ENCODE measurements at places on chromosomes 3 and 15.
A peak's percentile ranks its signal among the peaks of the same experiment; 100 is the strongest.

GRCh38 chr3:139319428-139320402 lies 24.1 kb upstream of the MRPS22 start:
- peak; percentile 24 for DNase-seq

- no peak for DNase-seq
Observed at GRCh38 chr15:71259866-71260265, 144.6 kb downstream of the THSD4 start.

- peak; percentile 72 for DNase-seq
Observed at GRCh38 chr3:42831321-42831713, 22.1 kb downstream of the ACKR2 start.

- no peak for DNase-seq
Observed at GRCh38 chr3:27426926-27427325, 57.3 kb downstream of the SLC4A7 start.
